Activated T-cell treated with anti-CD3 and anti-CD28 coated beads, Interleukin-2, amount 50 U/mL, for 72 hours (primary cell): ENCODE measurements at places on chromosomes 2 and 18. TPM values are rescaled to one million over a fixed set of nuclear protein-coding genes. Genes with fewer than 3 reads are reported as not detected.

The BARD1 gene
- 32.6 TPM for total RNA-seq

DNA sequence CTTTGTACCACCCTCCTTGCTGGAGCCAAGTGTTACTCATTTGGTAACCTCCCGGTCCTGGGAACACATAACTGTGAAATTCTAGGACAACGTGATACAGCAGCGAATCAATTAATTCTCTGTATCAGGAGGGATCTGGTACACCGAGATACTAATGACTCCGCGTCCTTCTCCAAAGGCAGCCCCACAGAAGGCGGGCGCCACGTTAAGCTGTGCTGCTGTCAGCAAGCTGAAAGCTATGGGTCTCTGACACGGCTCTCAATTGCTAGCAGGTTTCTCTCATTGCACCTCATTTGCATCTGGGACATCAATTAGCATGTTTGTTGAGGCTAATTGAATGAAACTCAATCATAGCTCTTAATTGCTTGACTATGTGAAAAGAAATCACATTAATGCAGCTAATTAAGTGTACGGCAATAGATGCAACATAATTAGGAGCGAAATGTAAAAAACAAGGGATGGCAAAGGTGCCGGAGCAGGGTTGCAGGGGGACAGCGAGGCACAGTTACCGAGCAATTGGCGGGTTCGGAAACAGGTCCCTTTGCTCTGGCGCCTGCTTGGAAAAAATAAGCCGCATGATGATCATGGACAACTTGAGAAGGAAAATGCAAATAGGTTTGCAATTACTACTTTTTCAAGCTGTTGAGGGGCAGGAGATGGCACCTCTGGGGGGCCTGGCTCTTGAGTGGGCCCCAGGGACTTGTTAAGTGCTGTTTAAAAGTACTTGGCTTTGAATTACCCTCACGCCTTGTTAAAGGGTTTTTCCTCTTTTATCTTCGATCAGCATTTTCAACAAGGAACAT lies 264.2 kb downstream of the GBX2 start:
- DNase-seq = no peak

The SNED1 gene
- 4.1 TPM for total RNA-seq

- no peak for DNase-seq
These were observed 441.5 kb upstream of the TNP1 start for GRCh38 chr2:217301142-217301925.

The CKAP2L gene
- total RNA-seq = 47.7 TPM

The UGT1A3 gene
- not detected for total RNA-seq

DNA sequence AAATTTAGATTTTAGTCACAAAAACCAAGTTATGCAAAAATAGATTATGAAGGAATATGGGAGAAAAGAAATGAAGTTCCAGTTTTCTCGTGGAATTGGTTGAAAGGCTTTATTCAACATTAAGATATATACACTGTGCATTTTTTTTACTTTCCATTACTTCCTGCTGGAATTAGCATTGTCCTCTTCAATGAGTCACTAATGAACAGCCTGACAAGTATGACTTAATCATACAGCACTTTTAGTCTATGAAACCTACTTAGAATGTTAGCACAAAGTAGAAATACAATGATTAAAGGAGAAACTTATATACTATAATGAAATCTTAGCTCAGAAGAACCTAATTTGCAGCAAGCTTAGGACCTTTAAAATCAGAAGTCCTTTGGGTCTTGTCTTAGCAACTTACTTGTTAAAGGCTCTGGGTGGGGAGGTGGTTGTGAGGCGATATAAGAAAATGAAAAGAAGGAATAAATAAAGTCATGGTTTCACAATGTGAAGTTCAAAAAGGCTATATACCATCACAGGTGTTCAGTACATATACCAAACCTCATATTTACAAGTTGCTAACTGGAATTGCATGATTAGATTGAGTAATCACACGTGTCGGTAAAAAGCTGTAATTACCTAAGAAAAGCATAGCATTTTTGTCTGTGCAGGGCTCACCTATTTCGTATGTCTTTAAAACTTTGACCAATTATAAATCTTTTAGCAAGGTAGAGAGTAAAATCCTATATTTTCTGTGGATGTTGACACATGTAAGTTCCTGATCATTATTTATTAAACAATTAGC lies 236.8 kb downstream of the CAMKMT start:
- DNase-seq = no peak

- DNase-seq = no peak
These were observed 173.1 kb downstream of the ASB1 start for GRCh38 chr2:238599549-238600505.

The KLHL30 gene
- total RNA-seq = not detected

- no peak for DNase-seq
These were observed 75.6 kb downstream of the ZBTB7C start for GRCh38 chr18:48333563-48333962.

GRCh38 chr2:85175369-85176299 lies 42.4 kb downstream of the TCF7L1 start:
- no peak for DNase-seq

- DNase-seq = no peak
These were observed 29.8 kb upstream of the TMEM131 start for GRCh38 chr2:98025481-98026037.

DNA sequence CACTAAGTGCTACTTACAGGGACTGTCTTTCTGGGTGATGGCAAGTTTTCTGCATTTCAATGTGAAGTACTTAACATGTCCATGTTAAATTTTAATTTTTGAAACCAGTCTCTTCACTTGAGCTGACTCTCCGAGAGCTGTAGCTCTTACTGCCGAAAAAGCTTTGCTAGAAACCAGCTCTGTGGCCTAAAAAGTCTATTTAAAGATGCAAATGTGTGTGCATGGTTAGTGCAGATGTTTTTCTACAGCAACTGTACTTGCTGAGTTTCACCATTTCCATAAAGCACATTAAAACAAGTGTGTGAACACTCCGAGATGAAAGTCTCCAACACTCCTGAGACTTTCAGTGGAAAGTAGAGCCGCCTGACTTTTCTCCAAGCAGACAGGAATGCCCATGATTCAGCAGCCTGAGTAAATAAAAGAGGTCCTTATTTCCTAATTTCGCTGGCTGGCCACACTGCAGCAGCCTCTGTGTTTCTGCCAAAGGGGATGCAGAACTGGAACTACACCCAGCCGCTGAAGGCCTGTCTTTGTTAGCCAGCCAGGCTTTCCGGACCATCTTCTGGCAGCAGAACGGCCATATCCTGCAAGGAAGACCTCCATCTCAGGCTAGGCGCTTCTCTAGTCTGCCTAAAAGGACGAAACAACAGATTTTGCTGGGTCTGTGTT lies 121.2 kb downstream of the ZNF521 start:
- DNase-seq = no peak

DNA sequence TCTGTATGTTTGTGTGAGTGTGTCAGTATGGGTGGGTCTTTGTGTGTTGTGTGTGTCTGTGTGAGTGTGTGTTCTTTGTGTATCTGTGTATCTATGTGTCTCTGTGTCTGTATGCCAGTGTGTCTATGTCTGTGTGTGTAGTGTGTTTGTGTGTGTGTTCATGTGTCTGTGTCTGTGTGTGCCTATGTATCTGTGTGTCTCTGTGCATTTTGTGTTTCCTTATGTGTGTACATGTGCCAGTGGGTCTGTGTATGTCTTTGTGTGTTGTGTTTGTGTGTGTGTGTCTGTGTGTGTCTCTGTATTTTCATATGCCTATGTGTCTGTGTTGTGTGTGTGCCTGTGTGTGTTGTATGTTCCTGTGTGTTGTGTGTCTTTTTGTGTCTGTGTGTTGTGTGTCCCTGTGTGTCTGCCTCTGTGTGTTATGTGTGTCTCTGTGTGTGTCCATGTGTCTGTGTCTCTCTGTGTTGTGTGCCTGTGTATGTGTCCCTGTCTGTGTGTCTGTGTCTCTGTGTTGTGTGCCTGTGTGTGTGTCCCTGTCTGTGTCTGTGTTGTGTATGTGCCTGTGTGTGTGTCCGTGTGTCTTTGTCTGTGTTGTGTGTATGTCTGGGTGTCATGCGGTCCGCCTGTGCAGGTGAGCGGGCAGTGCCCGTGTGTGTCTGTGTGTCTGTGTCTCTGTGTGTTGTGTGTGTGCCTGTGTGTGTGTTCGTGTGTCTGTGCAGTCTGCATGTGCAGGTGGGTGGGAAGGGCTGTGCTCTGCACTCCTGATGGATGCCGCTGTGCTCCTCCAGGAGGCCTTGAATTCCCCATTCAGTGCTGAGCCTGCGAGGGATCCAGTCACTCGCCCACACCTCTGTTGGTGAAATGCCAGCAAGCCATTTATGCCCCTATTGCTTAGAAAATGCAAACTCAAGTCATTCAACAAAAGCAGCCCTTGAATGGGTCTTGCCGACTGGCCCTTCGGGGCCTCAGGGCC lies 37.4 kb downstream of the KLHL29 start:
- DNase-seq = no peak
